Stimulated activated CD8-positive, alpha-beta memory T cell treated with anti-CD3 and anti-CD28 coated beads, Interleukin-15, amount 100 ng/mL, for 1 hour (primary cell): ENCODE measurements at places on chromosomes 11 and 22.

DNA sequence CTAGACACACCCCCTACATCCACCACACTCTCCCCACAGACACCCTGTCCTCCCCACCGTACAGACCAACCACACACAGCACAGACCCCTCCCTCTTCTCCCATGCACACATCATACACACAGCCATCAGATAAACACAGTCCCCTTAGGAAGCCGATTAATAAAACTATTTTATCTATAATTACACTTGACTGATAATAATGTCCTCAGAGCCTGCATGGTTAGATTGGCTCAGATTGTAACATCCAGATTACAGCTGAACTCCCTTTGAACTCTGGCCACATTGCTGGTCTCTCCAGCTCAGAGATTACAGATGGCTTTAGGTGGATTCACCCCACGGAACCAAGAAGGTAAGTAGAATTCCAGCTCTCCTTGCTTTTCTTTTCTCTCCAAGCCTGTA, 9.5 kb upstream of the ELF5 start:
- no peak for DNase-seq

GRCh38 chr11:6269994-6270393, 10.4 kb downstream of the CCKBR start:
- DNase-seq: no peak

DNA sequence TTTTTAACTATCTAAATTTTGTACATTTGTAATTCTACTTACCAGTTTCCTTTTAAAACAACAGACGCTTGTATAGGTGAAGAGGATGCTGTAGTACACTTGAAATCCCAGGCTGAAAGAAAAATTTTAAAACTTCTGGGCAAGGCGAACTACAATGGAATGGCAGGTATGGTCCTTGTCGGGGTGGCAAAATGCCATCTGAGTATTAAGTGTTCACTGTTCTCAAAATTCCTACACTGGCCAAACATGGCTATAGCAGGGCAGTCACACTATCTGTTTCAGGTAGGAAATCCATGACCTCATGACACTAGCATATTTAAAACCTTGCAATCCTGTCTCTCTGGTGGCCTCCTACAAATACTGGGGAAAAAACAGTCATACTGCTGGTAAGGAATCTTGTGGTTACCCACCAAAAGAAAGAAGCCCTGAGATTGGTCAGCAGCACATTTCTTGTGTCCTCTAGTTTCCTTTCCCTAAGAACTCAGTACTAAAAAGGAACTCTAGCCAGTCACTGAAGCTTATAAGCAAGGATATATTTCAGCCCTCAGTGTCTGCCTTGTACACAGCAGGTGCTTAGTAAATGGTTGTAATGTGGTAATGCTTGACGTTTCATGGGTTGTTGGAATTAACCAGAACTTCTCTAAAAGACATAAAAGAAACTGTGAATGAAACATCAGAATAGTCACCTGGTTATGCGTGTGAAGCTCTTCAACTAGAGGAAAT, 5.2 kb upstream of the ZC3H12C start:
- DNase-seq: no peak

DNA sequence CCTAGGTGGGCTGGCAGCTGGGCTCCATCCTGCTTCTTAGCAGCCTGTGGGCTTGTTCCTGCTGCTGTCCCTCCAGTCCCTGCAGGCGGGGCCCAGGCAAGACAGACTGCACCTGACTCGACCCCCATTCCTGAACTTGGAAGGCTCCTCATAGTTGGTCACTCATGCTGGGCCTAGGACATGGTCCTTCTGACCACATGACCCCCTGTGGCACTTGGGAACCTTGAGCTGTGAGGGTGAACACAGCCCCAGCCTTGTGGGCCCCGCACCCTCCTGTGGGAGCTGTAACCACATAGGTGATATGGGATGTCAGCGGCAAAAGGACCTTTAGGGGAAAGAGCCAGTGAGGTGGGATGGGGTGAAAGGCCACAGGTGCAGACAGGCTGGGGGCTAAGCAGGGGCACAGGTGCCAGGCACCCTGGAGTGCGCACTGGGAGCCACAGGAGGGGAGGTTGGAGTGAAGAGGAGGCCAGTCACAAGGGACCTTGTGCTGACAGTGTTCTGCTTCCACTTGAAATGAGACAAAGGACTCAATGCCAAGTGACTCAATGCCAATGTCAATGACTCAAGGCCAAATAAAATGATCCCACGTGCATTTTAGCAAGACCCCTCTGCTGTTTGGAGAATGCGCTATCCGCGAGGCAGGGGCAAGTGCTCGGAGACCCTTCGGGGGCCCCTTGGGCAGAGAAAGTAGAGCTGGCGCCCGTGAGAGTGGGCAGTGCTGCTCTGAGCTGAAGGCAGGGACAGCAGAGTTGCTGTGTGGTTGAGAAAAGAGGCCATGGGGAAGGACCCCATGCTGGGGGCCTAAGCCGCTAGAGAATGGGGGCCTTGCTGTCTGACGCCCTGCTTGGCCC, 90.7 kb downstream of the MORC2 start:
- DNase-seq: no peak

- DNase-seq: no peak
These were observed 42.2 kb downstream of the UBASH3B start for GRCh38 chr11:122697636-122698167.

DNA sequence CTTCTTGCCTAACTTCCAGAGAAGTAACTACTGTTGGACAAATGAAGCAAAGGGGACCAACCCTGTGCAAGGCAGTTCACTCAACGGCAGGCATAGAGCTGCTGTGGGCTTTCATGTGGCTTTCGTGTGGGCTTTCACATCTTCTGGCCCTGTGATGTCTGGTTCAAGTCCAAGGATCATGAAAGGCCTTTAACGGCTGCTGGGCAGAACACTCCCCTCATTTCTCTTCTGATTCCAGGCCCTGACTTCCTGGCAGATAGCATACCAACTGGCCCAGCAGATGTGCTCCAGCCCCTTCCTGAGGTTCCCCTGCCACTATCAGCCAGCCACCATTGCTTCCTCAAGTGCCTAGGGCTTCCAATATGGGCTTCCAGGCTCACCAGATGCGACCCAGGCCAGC, 28.7 kb upstream of the CTR9 start:
- DNase-seq: no peak

- DNase-seq: no peak
These were observed 157.6 kb upstream of the BLID start for GRCh38 chr11:122273476-122274191.

DNA sequence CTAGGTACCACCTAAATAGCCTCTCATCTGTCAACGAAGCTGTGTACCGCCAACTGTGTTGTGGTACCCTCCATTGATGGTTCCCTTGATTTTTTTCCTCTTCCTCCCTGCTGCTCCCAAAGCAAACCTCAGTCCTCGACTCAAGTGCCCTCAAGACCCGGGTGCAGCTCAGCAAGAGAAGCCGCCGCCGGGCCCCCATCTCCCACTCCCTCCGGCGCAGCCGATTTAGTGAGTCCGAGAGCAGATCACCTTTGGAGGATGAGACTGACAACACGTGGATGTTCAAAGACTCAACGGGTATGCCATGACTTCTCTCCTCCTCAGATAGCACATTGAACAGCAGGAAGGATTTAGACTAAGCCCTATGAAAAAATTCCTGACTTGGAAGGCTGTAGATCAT, 22.4 kb upstream of the CRYBB3 start:
- DNase-seq: no peak

DNA sequence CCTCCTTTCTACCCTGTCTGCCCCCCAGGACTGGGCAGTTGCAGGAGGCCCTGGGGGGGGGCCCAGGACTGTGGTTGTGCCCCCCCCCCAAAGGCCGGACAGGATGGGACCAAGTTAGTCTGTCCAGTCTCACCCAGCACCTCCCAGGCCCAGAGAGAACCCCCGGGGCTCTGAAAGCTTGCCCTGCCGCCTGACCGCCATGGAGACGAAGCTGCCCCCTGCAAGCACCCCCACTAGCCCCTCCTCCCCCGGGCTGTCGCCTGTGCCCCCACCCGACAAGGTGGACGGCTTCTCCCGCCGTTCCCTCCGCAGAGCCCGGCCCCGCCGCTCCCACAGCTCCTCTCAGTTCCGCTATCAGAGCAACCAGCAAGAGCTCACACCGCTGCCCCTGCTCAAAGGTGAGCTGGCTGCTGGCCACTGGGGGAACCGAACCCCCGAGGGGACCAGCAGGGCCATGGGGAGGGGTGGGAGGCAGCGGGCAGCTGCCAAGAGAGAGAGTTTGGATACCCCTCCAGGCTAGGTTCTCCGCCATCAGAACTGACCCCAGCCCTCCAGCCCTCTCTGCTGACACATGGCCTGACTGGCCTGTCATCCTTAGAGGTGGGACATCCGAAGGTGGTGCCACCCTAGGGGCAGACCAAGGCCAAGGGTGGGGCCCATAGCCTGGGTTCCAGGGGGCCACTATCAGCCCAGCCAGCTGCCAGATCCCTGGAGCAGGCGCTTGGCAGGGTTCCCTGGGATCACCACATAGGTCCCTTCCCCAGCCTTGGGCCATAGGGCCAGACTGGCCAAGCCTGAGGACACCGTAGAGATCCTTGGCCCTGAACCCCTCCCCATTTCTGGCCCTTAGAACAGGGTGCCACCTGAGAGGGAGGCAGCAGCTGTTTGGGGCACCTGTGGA, 1.3 kb downstream of the PPP2R5B start:
- DNase-seq: no peak

GRCh38 chr11:83723999-83724398, 437.8 kb upstream of the CCDC90B start:
- DNase-seq: no peak

GRCh38 chr11:124493016-124493655, 47.6 kb upstream of the OR8B8 start:
- DNase-seq: no peak

- DNase-seq: no peak
These were observed 17.6 kb downstream of the BLID start for GRCh38 chr11:122098261-122098980.

DNA sequence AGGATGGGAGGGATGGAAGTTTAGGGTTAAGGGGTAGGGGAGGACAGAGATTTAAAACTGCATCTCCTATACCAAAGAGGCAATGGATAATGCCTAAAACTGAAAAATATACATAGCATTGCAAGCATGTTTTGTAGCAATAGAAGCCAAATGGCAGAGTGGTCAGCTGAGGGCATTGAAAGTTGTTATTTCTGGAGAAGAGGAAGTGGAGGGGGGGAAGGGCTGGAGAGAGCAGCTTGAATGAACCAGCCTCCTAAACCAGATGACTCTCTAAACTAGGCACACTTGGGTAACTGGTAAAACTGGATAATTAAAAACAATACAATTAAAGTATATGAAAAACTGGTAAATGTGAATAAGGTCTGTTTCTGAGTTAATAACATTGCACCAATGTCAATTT, 70.3 kb upstream of the TP53I11 start:
- no peak for DNase-seq

DNA sequence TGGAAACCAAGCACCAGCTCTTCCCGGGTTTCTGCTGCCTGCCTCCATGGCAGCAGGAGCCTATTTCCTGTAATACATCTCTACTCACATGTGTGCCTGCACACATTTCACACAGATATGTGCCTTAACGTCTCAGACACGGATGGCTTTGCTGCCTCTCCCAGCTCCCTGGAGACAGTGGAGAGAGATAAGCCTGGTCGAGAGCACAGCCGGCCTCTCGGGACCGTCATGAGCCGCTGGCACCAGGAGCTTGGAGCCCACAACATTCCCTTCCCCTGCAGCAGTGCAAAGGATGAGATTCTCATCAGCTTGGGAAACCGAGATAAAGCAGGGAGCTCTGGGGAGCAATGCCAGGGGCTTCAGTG, 587.7 kb downstream of the BRD1 start:
- no peak for DNase-seq

GRCh38 chr22:23781511-23782183, 5.1 kb upstream of the SMARCB1 start:
- DNase-seq: no peak

- DNase-seq: no peak
These were observed 98.7 kb upstream of the CRYBB3 start for GRCh38 chr22:25100948-25101347.

GRCh38 chr22:45008186-45008681, 1.6 kb downstream of the PHF21B start:
- no peak for DNase-seq

DNA sequence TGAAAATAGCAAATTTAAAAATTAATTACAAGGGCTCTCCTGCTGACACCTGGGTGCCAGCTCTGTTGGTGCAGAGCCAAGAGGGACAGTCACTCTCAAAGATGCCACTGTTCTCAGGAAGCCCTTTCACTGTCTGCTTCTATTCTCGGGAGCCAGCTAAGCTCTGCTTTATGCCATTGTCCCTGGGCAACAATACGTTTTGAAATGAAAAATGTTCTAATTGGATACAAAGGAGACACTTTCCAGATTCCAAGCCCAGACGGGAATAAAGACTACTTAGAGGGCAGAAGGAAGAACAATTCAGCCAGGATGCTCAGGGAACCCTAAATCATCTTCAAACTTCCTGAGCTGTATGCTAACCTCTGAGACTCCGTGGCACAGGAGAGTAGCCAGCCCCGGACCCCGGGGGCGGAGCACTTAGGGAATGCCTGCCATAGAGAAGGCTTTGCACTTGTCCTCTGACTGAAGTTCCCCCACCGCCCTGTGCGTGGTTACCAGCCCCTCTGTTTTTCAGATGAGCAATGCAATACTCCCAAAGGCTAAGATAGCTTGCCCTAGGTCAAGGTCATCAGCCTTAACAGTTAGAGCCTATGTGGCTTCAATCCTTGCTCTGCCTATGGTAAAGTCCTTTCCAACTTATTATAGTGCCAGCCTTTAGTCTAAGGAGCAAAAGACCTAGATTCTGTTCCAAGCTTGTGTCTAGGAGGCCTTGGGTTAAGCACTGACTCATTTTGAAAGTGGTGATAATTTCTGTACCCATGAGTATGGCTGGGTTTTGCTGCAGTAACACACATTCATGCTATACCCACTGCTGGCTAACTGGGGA, 150.9 kb downstream of the CACNA1I start:
- no peak for DNase-seq

DNA sequence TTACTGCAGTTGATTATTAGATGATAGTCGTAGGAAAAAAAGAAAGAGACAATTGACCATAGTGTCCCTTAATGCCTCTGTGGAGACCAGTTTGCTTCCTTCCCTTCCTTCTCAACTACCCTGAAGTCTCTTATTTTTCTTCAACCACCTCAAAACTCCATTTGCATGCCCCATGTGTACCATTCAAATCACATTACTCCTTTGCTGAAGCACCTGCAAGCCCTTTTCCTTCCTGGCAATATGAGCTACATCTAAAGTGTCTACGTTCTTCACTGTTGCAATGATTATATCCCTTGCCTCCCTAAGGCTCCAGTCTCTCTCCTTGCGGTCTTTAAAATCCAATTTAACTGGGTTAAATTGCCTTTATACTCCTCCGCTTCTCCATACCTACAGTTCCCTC, 867.4 kb upstream of the API5 start:
- DNase-seq: no peak

DNA sequence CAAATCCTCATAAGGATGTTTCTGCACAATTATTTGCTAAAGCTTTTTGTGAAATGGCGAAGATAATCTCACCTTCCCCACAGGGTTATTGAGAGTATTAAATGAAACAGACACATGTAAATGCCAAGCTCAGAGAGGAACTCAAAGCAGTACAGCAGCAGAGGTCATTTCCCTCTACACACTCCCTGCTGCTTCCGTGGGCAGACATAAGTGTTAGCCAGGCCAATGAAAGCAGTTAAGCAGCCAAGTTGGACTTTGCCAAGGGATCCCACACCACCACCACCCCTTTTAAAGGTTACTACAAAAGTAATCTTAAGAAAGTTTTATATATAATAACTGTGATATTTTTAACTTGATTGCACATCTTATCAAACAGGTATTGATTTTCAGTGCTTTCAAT, 4.0 kb upstream of the FAM111A start:
- no peak for DNase-seq

GRCh38 chr22:25563761-25564319, 635 bp upstream of the GRK3 start:
- DNase-seq: no peak
